Natural killer cell (primary cell): ENCODE measurements at places on chromosomes 6 and 20. TPM values are rescaled to one million over a fixed set of nuclear protein-coding genes. Genes with fewer than 3 reads are reported as not detected.
A peak's percentile ranks its signal among the peaks of the same experiment; 100 is the strongest.

- H3K27me3 ChIP-seq = no peaks in the 10 kb centered on the region
Observed at GRCh38 chr6:48615041-48615440, 504.0 kb upstream of the PTCHD4 start.

Gene TGM3
- total RNA-seq = not detected

Gene SAMD5
- total RNA-seq = not detected

DNA sequence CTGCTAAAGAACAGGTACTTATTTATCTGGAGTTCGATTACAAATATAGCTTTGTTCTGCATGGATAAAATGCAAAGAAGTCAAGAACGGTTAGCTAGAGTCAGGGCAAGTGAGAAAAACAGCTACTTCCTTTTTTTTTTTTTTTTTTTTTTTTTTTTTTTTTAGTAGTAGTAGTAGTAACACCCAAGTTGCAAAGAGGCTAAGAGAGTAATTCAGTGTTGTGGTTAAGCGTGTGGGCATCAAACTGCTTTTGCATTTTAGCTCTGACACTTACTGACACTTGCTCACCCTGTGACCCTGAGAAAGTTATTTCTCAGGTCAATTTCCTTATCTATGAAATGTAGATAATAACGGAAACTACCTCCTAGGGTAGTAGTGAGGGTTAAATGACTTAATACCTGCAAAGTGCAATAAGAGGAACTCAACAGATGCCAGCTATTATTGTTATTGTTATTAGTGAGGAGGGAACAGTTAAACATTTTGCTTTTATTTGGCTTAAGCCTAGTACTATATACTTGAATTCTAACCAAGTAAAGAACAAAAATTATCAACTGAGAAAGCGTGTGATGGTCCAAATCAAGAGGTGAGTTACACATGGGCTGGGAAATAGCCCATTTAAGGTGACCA, 86.7 kb upstream of the BACH2 start:
- peak; percentile 57 for DNase-seq
- H3K27me3 ChIP-seq = no peaks in the 10 kb centered on the region
- no peaks in the 10 kb centered on the region for H3K36me3 ChIP-seq
- peak overlapping the region; percentile 52 for H3K27ac ChIP-seq
- H3K4me1 ChIP-seq = peaks cover 8% of the 10 kb centered on the region
